ENCODE measurements at places on chromosomes 1 and 21.

DNA sequence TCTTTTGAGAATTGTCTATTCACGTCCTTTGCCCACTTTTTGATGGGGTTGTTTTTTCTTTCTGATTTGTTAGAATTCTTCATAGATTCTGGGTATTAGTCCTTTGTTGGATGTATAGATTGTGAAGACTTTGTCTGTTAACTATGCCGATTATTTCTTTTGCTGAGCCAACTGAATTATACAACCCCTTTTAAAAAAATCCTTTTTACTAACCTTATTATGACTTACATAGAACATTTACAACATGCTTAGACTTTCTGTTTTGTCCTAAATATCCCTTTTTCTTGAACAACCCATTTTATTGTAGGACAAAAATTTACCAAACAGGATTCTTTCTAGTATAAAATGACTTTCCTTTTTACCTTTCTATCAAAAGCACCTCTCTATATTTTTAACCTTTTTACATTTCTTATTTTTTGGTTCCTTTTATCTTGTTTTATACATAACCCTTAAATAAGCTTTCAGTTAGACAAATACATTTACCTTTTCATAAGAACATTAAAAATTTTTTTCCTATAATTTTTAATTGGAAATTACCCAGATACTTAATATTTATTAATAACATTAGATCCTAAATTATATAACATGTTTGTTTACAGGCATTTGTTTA lies 70.4 kb upstream of the TTLL7 start:
- DNase-seq: no peak

DNA sequence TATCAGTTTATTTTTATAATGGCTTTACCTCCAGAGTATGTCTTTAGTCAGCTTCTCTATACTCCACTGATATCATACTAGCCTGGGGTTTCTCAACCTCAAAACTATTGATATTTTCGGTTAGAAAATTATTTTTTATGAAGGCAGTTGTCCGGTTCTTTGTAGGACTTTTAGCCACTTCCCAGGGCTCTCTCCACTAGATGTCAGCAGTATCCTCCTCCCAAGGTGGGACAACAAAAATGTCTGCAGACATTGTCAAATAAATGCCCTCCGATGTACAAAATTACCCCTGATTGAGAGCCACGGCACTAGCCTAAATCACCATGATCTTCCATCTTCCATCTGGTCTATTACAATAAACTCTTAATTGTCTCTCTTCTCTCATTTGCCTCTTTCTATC lies 4.1 kb upstream of the GRIK1 start:
- DNase-seq: no peak

DNA sequence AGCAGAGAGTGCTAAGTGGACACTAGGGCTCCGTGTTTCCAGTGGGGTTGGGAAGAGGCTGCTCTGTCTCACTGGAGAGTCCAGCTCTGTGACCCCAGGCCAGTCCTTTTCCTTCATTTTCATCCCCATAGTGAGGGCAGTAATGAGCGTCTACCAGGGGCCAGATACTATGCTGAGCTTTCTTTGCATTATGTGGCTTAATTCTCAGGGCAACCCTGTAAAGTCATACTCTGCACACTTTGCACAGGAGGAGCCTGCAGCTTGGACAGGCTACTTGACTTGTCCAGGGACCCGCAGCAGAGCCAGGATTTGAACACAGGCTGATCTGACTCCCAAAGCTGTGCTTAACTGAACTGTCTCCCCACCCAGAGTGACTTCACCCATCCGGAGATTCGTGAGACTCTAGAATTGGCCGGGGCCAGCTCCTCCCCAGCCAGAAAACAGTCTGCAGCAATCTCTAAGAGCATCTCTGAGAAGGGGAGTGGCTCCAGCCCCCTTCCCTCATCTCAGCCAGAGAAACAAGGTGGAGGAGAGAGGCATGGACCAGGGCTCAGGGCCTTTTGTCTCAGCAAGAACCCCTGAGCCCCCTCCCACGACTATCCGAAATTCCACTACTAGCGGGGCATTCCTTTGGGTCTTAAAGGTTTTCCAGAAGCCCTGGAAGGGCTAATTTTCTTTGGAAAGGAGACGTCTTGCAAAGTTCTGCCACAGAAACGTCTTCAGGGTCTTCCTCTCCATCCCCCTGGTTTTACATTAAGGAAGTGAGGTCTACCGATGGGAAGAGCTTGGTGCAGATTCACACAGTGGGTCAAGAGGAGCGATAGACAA lies 866 bp upstream of the FNDC5 start:
- DNase-seq: no peak

- DNase-seq: no peak
Measured at GRCh38 chr1:99228153-99228552, 36.1 kb upstream of the PLPPR4 start.

- peak; percentile 71 for DNase-seq
Measured at GRCh38 chr21:25903607-25904006, 168.8 kb downstream of the GABPA start.

- no peak for DNase-seq
Measured at GRCh38 chr1:17750333-17750732, 4.8 kb upstream of the ACTL8 start.

DNA sequence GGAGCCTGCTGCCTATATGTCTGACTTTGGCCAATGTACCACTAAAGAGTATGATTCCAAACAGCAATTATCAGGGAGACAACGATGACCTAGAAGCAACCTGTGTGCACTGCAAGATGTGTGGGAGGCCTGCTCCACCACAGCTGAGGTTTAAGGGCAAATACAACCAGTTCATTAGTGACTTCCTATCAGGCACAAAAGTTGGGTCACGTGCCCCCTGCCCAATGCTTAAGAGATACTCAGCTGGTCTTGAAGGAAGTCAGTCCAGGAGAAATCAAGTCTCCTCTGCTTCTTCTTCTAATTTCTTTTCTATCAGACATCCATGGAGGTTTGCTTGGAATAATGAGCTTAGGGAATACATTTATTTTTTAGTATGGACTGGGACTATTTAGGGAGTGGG lies 296.0 kb downstream of the HLX start:
- peak; percentile 41 for DNase-seq

GRCh38 chr1:14015917-14016316 lies 315.9 kb downstream of the PRDM2 start:
- no peak for DNase-seq

- DNase-seq: no peak
Measured at GRCh38 chr1:179747611-179748010, 4.5 kb downstream of the FAM163A start.

- peak; percentile 79 for DNase-seq
Measured at GRCh38 chr21:42030311-42030710, 20.2 kb upstream of the ZBTB21 start.

DNA sequence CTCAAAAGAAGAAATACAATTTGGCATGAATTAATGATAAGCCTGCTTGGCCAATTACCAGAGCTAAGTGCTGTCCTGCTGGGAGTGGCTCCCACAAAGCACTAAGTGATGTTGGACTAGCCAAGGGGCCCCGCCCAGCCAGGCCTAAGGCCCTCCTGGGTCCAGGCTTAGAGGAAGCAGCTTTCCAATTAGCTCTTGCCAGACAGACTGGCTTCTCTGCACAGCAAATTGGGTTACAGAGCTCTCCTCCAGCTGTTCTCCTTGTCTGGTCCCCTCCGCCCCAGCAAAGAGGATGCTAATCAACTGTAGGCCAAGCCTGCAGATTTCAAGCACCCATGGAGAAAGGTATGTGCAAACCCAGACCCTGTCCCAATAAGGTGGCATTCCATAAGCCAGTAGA lies 151.9 kb downstream of the DMRTA2 start:
- no peak for DNase-seq

GRCh38 chr1:44015206-44015605 lies 16.1 kb downstream of the SLC6A9 start:
- no peak for DNase-seq
